ENCODE measurements at places on chromosomes 7 and 10. TPM values are rescaled to one million over a fixed set of nuclear protein-coding genes. Genes with fewer than 3 reads are reported as not detected.

Gene FEZF1
- not detected for polyA plus RNA-seq

Gene TMEM140
- polyA plus RNA-seq: 20.6 TPM

Gene EVX1
- polyA plus RNA-seq: not detected

Gene VIPR2
- polyA plus RNA-seq: 1.4 TPM

Gene CPA2
- 28.4 TPM for polyA plus RNA-seq

Gene TBC1D12
- polyA plus RNA-seq: 12.1 TPM

Gene GALNT17
- 2.7 TPM for polyA plus RNA-seq

Gene LRRN3
- polyA plus RNA-seq: 7.1 TPM

Gene PARD3
- 25.5 TPM for polyA plus RNA-seq

Gene PTPN20
- polyA plus RNA-seq: 1.5 TPM

Gene LRRD1
- polyA plus RNA-seq: 0.19 TPM

All from large intestine (tissue), 12 donors.